Hematopoietic multipotent progenitor cell treated with erythropoietin and hydrocortisone succinate and interleukin-3 and kit ligand, for 8 days (in vitro differentiated cells): ENCODE measurements at places on chromosomes 13 and 19.

- peak; percentile 55 for DNase-seq
Measured at GRCh38 chr13:32408296-32409000, 19.5 kb downstream of the N4BP2L1 start.

- no peak for DNase-seq
Measured at GRCh38 chr13:113628291-113629270, 29.4 kb downstream of the ATP4B start.

- DNase-seq: peak; percentile 45
Measured at GRCh38 chr19:55603581-55604292, 1.7 kb upstream of the ZNF865 start.

DNA sequence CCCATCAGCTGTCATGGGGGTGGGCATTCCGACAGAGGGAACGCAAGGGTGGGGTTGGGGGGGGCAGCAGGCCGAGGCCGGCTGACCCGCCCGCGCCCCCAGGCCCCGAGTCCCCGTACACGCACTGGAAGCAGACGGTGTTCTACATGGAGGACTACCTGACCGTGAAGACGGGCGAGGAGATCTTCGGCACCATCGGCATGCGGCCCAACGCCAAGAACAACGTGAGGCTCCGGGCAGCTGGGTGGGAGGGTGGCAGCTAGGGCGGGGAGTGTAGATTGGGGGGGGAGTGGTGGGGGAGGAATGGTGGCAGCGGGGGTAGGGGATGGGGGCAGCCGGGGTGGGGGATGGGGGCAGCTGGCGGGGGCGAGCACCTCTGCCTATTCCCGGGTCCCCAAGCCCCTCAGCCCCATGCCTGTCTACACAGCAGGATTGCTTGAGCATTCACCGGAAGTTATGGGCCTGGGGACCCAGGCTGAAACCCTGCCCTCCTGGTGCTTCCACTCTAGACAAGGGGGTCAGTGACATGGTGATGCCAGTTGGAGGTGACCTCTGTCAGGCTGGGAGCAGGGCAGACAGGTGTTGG lies 2.8 kb upstream of the ADM5 start:
- DNase-seq: no peak

DNA sequence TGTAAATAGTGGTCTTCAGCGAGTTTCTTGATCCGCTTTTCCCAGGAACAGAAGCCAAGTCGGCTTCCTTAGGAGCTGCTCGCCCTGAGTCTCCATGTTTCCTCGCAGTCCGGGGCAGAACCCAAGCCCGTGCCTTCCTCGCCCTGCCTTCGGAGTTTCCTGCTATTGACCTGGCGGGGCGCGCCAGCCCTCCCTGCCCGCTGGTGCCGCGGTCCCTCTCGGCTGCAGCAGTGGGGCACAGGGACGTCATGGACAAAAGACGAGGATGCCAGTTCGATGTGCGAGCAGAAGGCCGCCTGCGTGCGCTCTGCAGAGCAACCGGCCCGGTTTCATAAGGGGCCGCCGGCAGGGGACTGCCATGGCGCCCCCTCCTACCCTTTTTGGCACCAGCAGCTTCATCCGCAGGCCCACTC lies 156.6 kb downstream of the TM9SF2 start:
- peak; percentile 20 for DNase-seq

DNA sequence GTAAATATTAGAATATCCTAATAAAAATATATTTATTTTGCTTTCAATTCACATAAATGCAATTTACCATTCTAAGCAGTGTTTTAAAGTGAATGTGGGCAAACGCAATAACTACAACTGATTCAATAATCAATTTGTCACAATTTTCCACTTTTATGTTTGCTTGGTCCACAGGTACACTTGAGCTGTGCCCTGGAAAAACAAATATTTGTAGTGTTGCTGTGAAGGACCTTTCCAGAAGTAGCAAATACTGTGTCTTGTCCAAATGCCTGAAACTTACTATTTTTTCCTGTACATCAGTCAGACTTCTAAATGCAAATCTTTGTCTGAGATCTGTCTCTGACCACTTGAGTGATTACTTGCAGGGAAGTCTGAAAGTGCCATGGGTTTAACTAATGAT lies 845.8 kb upstream of the SLITRK5 start:
- no peak for DNase-seq
